ENCODE measurements at places on chromosomes 2 and 18.

GRCh38 chr2:120132190-120132589 lies 91.0 kb downstream of the TMEM185B start:
- DNase-seq, result no peak

- no peak for DNase-seq
These were observed 22.5 kb upstream of the RAB31 start for GRCh38 chr18:9685615-9685890.

DNA sequence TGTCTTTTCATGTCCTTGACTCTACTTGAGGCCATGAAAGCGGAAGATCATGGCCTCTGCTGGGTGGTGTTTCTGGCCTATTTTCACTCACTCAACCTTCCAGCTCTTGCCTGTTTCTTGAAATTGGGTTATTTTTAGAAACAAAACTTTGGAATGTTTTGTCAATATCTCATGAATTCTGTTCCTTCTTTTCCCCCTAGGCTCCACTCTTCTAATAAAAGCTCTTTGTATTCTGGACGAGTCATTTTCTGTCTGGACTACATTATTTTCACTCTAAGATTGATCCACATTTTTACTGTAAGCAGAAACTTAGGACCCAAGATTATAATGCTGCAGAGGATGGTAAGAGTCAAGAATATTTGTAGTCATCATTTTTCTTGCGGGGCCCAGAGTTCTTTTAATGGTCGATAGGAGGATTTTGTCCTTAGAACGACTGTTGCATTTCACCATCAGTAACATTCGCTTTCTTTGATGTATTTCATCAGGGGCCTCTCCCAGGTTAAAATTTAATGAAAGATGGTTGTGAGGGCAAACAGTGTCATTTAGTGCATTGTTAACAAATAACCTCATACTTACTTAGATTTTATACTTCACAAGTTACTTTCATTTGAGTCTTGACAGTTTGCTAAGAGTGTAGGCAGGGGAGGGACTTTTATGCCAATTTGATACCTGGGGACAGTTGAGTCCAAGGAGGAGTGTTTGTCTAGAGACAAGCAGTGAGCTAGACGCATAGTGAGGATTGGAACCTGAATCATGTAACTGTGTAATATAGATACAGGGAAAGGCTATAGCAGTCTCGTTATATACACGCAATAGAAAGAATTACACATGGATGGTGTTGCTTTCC lies 64.6 kb downstream of the TRPM8 start:
- no peak for DNase-seq

GRCh38 chr2:8520791-8521344 lies 161.0 kb upstream of the ID2 start:
- DNase-seq, result no peak

GRCh38 chr2:205477016-205477705 lies 205.1 kb upstream of the NRP2 start:
- DNase-seq, result no peak

DNA sequence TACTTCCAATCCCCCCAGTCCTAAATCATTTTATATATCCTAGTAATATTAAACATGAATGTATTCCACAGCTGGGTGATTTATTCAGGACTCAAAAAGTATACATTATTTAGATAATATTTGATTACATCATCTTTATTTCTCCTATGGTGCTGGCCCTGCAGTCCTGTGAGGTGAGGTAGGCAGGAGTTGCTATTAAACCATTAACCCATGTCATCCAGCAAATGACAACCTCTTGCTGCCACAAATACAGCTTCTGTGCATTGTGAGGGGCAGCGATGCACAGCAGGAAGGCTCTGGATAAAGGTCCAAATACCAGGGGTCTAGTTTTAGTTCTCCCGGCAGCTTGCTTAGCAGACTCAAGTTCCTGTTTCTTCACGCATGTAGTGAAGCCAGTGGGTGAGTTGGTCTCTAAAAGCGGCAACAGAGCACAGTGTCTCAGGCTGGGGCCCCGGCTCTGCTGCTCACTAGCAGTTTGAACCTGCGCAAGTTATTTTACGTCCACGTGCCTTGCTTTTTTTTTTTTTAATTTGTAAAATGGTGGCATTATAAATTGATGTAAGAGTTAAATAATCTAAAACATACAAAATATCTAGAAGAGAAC lies 36.1 kb downstream of the INSIG2 start:
- DNase-seq, result no peak

DNA sequence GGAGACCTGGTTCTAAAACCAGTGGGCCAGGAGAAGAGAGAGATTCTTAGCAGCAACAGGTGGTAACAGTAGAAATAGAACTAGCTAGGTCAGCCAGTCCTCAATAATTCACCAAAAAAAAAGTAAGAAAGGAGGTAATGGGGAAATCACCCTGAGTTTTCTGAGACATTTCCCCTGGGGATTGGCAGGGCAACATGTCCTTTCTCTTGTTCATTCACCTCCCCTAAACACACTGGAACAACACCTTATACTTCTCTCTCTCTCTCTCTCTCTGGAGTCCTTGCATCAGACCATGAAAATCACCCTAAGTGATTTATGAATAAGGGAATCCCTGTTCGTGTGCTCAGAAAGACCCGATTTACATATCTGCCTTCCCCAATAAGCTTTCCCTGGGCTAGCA lies 64.8 kb downstream of the COX7A2L start:
- DNase-seq, result no peak

- DNase-seq, result no peak
These were observed 70.0 kb downstream of the RTP5 start for GRCh38 chr2:241939541-241939940.

DNA sequence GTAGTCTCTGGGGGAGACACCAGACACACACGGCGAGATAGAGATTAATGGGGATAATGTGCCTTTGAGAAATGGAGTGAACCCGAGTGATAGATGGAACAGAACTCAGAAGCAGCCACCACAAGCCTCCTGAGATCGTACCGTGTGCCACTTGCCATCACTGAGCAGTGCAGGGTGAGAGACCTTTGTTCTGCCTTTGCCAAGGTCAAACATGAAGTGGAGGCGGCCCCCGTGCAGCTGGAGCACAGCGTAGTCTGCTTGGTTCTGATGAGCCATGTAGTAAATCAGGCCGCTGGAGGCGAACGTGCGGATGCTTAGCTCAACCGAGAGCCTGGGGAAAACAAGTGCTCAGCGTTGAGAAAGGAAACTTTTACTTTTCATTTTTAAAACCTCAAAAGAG lies 167.0 kb downstream of the LAMA1 start:
- DNase-seq, result no peak

GRCh38 chr18:71370095-71370494 lies 1081.2 kb downstream of the SOCS6 start:
- no peak for DNase-seq

GRCh38 chr18:36411745-36412168 lies 114.2 kb downstream of the FHOD3 start:
- DNase-seq, result no peak

- peak; percentile 50 for DNase-seq
These were observed 102.4 kb downstream of the VAPA start for GRCh38 chr18:10015941-10016819.

DNA sequence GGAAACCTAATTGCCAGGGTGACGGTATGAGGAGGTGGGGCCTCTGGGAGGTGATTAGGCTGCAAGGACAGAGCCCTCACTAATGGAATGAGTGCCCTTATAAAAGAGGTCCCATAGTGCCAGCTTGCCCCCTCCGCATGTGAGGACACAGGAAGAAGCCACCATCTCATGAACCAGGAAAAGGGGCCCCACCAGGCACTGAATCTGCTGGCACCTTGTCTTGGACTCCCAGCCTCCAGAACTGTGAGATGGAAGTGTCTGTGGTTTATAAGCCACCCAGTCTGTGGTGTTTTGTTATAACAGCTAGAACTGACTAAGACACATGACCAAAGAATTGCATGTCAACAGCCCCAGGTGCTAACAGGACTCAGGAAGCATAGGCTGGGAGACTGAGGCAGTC lies 214.3 kb downstream of the MGAT5 start:
- no peak for DNase-seq

GRCh38 chr2:30714811-30715709 lies 92.2 kb downstream of the CAPN13 start:
- no peak for DNase-seq

DNA sequence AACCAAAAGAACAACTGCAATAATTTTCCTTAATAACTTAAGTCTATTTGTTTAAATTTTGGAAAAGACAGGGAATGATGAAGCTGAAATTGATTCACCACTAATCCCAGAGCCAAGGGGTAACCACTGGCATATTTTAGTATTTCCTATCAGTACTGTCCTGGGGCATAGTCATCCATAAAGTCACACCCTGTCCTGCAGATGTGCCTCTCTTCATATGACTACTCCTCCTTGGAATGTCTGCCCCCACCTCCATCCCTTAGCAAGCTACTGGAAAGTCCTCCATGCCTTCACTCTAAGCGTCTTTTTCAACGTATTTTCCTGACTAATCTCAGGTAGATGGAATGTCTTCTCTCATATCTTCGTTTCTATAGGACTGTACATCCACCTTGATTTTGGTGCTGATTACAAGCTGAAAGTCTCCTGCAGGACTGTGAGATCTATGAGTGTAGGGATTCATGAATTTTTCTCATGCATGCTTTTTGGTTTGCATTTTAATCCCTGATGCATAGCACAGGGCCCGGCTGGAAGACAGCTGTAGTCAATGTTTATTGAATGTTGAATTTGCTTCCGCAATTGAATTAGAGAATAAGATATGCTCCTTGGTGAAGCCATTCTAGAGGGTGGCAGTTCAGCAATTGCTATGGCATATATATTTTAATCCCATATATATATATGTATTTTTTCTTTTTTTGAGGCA lies 85.6 kb downstream of the MOGAT1 start:
- DNase-seq, result no peak

GRCh38 chr2:136135462-136135861 lies 17.5 kb upstream of the CXCR4 start:
- DNase-seq, result no peak

- no peak for DNase-seq
These were observed 71.7 kb downstream of the FEZ2 start for GRCh38 chr2:36526226-36526625.

GRCh38 chr2:195495351-195495750 lies 161.7 kb upstream of the SLC39A10 start:
- no peak for DNase-seq

DNA sequence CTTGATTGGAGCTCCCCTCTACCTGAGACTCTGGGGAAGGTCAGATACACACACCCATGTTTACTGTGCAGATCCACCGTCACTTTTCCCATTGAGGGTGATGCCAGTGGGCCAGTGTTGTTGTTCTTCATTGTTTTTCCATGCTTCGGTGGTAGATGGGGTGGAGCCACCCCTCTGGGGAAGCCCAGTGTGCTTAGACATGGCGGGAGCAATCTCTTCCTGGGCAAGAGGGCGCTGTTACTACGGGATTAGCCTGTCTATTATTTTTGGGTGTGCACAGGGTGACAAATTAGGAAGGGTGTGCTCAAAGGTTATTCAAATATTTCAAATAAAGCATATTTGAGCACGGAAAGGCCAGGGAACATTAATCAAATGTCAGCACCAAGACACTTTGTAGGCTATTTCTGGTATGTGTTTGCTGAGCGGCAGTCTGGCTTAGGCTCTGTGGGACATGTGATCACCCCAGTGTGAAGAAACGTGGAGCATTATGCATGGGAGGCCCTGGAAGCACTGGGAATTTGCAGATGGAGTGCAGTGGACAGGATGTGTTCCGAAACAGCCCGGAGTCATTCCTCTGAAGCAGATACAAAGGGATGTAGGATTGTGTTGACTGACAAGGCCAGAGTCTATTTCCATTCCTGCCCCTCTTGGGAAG lies 34.8 kb upstream of the SMIM21 start:
- no peak for DNase-seq

DNA sequence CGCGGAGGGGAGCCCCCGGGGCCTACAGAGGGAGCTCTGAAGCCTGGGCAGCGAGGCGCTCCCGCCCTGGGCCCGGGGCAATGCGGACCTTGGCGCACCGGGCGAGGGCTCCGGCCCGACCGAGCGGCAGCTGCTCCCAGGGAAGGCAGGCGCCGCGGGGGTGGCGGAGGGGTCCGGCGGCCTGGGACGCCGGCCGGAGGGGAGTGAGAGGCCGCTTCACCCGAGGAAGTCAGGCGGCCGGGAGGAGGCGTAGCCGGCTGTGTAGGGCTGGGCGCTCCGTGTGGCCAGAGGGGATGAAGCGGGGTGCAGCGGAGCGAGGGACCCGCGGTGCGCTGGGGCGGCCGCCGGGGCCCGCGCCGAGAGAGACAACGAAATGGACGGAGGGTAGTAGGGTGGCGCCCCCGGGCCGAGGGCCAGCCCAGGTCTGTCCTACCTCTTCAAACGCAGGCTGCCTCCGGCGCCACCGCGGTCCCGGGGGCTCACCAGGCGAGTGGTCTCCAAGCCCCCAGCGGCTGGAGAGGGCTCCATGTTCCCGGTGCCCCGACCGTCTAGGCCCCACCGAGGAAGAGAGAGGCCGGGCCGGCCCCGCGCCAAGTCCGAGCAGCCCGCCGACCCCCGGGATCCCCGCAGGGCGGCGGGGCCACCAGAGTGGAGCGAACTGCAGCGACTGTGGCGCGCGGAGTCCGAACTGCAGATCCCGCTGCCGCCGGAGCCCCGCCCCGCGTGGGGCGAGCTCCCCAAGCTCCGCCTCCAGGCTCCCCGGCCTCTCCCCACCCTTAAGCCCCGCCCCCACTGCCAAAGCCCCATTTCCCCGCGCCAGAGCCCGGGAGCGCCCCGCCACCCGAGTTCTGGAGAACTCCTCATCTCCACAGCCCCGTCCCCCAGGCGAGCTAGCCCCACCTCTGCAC lies at the start of gene SLC30A3:
TSS of gene SLC30A3 (minus strand) at position 669 of the 908 bp plus-strand sequence. CDS start at position 528, 141 bp downstream.
- DNase-seq, result peak; percentile 56

GRCh38 chr18:69737851-69738250 lies 209.8 kb downstream of the CD226 start:
- DNase-seq, result no peak

- DNase-seq, result no peak
These were observed 6.7 kb upstream of the LCT start for GRCh38 chr2:135843671-135844070.

GRCh38 chr18:28134774-28135173 lies 42.2 kb downstream of the CDH2 start:
- no peak for DNase-seq
